Activated T-cell treated with anti-CD3 and anti-CD28 coated beads for 48 hours (primary cell): ENCODE measurements at places on chromosomes 6 and 20.

DNA sequence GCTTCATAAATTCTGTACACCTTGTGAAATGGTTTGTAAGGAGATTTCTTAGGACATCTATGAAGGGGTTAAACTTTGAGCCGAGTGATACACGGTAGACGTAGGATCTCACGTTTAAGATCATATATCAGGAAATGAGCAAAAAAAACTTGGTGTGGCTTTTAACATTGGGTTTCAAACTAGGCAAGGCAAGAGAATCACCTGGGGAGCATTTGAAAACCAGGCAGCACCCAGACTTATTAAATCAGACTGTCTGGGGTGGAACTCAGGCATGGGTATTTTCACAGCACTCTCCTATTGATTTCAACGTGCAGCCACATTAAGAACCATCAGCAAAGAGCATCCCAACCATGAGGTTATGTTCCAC lies 26.4 kb downstream of the LY86 start:
- no peak for DNase-seq

DNA sequence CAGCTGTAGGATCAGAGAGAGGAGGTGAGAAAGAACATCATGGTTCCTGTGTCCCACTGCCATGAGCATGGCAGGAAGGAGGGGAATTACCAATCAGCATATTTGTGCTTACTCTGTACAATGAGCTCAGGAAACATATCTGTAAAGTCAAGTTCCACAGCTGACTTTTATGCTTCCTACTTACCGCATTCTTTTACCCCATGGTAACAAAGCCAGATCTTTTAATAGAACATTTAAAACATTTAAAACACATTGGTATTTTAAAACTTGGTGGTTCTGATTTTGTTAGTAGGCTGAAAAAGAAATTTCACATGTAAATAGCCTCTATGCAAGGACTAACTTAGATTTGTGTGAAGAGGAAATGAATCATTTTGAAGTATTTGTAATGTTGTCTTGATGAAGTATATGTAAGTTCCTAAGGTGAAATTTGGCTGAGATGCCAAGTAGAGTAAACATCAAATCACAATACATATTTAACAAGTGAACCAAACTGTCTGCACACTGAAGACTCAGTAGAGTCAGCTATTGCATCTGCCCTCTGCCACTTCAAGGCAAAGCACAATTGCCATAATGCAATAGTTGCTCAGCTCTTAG lies 114.7 kb downstream of the GJA10 start:
- no peak for DNase-seq

GRCh38 chr20:54467622-54468021 lies 7.8 kb upstream of the DOK5 start:
- no peak for DNase-seq

- no peak for DNase-seq
Observed at GRCh38 chr20:54177378-54177777, 3.6 kb upstream of the CYP24A1 start.

GRCh38 chr6:34235307-34236130 lies 1.2 kb upstream of the HMGA1 start:
- peak; percentile 60 for DNase-seq

DNA sequence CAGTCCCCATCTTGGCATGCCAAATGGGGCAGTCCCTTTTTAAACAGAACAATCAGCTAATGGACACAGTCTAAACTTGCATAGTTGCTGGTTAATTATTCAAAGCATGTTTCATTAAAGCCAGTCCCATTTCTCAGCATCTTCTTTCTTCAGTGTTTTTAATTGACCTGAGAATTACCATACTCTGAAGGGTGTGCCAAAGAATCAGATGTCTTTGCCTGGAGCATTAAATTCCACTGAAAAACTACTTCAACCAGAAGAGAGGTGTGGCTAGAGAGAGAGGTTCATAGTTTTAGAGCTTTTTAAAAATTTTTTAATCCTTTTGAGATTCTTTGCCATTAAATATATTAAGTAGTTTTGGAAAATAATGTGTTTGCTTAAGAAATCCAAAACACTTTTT lies 37.9 kb downstream of the SLC24A3 start:
- DNase-seq, result no peak

DNA sequence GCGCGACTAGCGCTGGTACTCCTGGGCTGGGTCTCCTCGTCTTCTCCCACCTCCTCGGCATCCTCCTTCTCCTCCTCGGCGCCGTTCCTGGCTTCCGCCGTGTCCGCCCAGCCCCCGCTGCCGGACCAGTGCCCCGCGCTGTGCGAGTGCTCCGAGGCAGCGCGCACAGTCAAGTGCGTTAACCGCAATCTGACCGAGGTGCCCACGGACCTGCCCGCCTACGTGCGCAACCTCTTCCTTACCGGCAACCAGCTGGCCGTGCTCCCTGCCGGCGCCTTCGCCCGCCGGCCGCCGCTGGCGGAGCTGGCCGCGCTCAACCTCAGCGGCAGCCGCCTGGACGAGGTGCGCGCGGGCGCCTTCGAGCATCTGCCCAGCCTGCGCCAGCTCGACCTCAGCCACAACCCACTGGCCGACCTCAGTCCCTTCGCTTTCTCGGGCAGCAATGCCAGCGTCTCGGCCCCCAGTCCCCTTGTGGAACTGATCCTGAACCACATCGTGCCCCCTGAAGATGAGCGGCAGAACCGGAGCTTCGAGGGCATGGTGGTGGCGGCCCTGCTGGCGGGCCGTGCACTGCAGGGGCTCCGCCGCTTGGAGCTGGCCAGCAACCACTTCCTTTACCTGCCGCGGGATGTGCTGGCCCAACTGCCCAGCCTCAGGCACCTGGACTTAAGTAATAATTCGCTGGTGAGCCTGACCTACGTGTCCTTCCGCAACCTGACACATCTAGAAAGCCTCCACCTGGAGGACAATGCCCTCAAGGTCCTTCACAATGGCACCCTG lies 1.6 kb downstream of the TPBG start:
- DNase-seq, result peak; percentile 0

DNA sequence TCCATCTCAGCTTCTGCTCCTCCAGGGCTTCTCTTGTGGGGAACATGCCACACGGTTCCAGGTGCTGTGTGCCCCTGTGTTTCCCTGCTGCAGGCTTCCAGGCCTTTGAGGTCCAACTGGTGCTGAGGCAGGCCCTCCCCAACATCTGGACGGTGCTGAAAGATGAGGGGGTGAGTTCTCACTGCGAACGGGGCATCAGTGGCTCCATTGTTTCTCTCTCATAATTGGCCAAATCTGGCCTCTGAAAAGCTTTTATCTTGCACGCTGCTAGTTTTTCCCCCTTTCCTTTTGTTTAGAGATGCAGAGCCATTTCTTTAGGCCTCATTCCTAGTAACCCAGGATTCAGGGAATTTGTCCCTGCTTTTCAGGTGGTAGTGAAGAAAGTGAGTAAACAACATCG lies 8.6 kb downstream of the PNLDC1 start:
- DNase-seq, result no peak

- no peak for DNase-seq
Observed at GRCh38 chr6:92568541-92568940, 850.8 kb downstream of the EPHA7 start.

DNA sequence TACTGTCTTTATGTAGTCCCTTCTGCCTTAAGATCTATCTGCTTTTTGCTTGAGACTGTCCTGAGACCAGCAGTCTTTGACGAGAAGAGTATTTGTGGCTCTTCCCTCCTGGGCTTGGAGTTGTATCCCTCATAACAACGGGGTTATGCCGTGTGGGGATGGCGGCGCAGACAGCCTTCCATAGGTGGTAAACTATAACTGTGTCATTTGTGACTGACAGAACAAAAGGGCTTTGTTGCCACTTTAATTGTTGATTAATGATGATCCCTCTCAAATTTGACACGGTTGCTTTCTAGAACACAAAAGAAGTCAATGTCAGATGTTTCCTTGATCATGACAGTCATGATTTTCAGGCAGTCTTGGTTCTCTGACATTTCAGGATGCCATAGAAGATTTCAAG lies 196.6 kb downstream of the JARID2 start:
- no peak for DNase-seq

- no peak for DNase-seq
Observed at GRCh38 chr6:167803816-167804215, 22.9 kb upstream of the AFDN start.

DNA sequence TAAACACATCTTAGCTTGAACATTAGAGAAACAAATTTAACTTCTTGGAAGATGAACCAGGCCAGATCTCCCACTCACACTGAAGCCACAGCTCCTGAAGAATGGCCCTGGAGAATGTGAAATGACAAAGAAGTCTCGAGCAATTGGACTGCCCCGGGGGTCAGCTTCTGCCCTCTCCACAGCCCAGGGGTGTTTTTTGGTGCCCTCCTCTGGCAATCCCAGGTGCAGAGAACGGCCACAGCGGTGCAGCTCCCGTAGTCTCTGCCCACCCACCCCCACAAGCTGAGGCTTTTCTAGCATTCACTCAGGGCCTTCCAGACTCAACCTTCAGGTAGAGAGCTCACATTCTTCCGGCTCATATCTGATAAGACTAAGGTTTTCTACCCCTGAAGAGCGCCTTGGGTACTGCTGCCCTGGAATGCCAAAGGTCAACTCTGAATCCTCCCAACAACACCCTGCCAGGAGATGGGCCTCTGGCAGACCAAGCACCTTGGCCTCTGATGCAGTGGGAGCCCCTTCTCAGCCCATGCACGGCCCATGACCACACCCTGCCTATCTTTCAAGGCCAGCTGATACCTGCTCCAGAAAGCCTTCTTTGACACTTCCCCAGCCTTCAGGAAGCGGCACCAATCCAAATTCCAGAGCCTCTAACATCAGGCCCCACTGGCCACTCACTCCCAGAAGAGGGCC lies 208.3 kb downstream of the SYNDIG1 start:
- no peak for DNase-seq

DNA sequence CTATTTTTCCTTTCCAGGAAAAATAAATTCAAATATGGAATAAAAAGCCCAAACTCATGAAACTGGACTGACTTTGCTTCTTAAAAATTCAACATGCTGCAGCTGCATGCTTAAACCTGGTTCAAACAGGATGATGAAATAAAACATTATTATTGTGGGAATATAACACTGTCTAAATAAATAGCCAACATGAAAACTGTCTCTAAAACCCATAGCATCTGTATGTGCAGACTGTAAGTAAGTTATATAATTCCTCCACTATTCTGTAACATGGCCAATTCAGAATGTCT lies 30.4 kb upstream of the AHI1 start:
- no peak for DNase-seq

GRCh38 chr6:42482174-42482573 lies 30.4 kb upstream of the TRERF1 start:
- DNase-seq, result no peak

- no peak for DNase-seq
Observed at GRCh38 chr6:159105716-159106115, 60.9 kb upstream of the TAGAP start.

DNA sequence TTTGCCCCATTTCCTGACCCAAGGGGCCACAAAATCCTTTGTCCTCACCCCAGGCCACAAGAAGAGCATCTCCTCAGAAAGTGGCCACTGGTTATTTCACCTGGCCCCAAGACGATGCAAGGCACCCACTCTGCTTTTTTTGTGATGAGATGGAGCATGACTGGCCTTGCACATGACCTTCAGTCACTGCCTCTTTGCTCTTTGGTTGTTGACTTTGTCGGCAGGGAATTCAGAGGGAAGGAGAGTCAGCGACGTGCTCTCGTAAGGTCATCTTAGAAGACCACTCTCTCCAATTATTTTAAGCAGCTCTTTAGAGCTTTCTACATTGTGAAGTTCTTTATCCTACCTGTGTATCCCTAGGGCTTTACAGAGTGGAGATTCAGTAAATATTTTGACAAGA lies 306.7 kb downstream of the PLCB1 start:
- DNase-seq, result no peak

GRCh38 chr6:157764178-157765068 lies 58.6 kb upstream of the SNX9 start:
- peak; percentile 75 for DNase-seq

GRCh38 chr20:47818016-47818415 lies 32.7 kb upstream of the SULF2 start:
- DNase-seq, result no peak

DNA sequence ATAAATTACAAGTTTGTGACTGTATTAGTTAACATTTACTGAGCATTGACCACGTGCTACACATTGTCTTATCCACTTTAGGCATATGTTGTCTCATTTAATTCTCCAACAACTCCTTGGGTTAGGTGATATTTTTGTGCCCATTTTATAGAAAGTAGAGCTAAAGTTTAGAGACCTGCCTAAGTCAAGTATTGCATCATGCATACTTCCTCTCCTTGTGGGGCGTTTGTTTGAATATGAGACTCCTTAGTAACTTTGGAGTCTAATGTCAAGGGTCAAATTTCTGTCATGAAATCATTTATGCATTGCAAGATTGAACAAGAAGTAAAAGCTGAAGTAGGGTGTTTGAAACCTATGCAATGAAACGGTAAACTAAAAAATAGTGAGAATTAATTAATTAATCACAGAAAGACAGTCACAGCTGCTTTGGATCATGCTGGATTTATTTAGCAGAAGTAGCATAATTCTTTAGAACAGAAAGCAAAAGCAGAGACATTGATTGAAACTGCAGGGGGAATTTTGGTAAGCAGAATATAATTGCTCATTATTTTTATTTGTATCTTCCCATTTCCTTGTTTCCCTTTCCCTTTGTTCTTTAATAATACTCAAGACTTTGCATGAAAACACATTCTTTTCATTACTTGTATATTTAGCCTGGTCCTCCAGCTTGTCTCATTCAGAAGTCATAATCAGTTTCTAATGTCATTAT lies 1374.4 kb upstream of the GJE1 start:
- no peak for DNase-seq
